ENCODE measurements at places on chromosomes 7 and 10.

DNA sequence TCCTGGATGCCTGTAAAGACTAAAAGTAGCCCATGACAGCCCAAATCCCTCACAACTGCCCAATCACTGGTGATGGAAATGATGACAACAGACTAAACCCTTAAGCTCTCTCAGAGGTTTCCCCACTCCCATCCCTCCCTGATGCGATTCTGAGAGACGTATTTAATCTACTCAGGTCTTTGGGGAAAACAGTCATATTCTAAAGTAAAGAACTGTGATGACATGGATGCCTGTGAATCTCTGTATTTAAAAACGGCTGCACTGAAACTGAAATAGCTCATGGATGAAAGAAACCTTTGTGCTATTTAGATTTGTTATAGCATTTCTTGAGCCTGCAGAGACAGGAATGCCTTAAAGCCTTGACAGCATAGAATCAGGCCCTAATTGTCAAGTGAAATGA, 28.5 kb downstream of the VPS41 start:
- DNase-seq, result no peak

DNA sequence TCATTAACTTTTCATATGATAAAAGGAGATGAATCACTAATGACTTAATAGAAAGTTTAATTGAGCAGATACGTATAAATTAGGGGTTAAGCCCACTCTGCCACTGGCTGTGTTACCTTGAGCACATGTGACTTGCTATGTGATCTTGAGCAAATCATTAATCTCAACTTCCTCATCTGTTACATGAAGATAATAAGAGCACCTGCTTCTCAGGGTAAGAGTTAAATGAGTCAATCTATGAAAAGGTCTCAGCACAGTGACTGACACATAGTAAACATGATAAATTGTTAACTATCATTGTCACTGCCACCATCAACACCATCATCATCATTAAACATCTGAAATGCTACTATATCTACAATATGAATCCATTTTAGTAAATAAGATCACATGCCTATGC, 110.8 kb downstream of the TPK1 start:
- DNase-seq, result no peak

DNA sequence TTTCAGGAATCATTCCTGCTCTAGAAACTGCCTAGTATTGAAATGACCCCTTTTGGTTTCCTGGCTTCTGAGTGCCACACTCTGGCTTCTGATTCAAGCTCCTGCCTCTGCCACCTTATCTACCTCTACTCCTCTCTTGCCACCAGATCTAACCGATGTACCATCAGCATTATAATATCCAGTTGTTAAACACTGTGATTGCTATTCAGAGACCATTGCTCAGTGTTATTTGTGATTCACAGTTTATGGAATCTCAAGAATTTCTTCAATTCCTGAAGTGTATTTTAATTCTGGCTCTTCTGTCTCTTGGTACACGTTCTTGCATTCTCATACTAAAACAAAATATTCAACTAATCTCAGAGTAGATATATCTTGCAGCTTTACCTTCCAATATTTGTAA, 88.7 kb downstream of the DYNC1I1 start:
- no peak for DNase-seq

DNA sequence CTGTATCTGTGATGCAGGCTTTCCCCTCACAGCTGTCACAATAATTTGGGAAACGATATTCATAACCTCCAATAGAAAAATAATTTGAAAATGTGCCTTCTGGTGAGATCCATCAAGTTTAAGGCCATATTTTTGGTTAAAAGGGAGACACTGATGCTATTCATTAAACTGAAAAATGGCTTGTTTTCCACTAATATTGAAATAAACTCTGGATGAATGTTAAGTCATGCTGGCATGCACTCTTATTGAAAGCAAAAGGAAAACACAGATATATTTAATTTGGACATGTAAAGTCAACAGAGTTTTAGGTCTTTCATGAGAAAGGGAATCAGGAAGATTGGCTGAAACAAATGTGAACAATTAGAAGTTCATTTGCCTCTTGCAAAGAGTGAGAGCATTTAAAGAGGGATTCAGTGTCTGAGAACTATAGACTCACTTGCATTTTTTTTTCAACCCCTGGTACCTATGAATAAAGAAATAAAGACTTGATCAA, 879.2 kb downstream of the LRMDA start:
- no peak for DNase-seq

DNA sequence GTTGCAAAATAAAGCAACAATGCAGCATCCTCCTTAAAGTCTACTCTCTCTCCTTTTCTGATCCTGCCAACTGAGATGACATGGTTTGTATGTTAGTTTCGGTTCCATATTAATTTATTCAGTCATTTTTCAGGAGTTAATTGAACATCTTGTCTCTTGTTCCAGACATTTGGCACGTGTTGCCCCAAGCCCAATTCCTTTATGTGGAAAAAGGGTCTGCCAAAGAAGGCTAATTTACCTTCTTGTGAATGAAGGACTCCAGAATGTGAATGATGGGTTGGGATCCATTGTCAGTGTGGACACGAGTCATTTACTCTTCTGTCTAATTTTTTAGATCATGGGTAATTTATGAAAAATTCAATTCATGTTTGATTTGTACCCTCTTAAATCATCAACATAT, 350.9 kb upstream of the LRGUK start:
- DNase-seq, result no peak

GRCh38 chr10:130222381-130222780, 86.2 kb downstream of the GLRX3 start:
- no peak for DNase-seq

GRCh38 chr10:1156921-1157614, 100.9 kb downstream of the WDR37 start:
- DNase-seq, result no peak

DNA sequence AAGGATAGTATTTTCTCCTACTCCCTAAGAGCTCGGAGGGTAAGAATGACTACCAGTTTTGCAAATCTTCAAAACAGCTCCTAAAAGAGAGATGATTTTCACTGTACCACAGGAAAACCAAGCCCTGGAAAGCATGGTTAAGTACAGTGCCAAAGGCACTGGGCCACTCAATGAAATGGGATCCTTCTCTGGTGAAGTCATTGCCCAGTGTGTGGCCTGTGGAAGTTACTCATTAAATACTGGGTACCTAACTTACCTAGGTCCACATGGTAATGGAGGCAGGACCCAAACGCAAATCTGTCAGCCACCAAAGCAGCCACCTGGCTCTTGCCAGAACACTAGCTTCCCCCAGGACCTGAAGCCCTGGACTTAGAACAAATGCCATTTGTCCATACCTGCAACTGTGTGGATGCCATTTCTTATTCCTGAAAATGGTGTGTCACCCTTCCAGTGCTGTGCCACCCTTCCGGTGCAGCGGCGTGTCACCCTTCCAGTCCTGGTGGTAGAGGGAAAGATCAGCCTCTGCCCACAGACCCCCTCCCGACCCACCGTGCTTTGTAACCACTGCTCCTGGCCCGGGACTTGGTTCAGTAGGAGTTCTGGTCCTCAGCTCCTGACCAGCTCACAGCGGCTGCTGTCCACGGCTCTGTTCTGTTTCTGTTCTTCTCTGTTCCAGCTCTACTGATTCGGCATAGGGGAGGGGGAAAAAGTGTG, 659.2 kb downstream of the SDK1 start:
- DNase-seq, result no peak

DNA sequence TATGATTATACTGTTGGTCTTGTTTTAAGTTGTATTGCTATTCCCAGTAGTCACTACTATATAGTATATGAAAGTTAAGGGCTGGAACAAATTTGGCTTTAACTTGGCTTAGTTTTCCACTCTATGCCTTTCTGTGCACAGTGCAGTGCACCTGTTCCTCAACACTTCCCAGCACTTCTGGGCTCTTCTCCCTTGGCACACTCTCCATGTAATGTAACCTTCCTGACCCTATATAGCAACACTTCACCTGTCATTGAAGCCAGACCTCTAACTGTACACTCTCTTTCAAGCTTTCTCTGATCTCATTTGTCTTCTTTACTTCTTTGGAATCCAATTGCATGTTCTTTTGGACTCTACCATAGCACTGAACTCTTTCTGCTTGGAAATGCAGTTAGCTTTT, 83.9 kb upstream of the SMIM30 start:
- no peak for DNase-seq

DNA sequence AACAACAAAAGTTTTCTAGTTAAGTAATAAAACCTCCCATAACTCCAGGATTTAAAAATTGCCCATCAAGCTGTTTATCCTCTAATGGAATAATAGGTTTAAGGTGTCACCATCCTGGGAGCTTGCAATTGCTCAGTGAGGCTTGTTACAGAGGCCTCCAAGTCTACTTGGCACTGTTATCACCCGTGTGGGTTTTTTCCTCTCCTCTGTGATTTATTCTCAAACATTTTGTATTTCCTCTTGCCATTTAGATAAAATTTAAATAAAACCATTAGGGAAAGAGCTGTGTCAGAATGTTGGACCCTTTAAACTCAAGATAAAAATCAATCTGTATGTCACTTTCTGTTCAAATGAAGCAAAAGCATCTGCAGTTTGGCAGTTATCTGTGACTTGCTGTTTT, 202.6 kb downstream of the GALNT17 start:
- no peak for DNase-seq

- DNase-seq, result no peak
Measured at GRCh38 chr7:55472928-55473725, 99.2 kb downstream of the VOPP1 start.

DNA sequence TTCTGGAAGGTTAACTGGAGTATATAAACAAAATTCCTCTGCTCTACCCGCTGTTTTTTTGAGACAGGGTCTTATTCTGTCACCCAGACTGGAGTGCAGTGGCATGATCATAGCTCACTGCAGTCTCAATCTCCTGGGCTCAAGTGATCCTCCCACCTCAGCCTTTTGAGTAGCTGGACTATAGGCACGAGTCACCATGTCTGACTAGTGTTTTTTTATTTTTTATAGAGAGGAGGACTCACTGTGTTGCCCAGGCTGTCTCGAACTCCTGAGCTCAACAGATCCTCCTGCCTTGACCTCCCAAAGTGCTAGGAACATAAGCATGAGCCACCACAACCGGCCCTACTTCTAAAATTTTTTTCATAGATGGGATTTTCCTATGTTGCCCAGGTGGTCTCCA, 2.2 kb downstream of the RAB18 start:
- no peak for DNase-seq

DNA sequence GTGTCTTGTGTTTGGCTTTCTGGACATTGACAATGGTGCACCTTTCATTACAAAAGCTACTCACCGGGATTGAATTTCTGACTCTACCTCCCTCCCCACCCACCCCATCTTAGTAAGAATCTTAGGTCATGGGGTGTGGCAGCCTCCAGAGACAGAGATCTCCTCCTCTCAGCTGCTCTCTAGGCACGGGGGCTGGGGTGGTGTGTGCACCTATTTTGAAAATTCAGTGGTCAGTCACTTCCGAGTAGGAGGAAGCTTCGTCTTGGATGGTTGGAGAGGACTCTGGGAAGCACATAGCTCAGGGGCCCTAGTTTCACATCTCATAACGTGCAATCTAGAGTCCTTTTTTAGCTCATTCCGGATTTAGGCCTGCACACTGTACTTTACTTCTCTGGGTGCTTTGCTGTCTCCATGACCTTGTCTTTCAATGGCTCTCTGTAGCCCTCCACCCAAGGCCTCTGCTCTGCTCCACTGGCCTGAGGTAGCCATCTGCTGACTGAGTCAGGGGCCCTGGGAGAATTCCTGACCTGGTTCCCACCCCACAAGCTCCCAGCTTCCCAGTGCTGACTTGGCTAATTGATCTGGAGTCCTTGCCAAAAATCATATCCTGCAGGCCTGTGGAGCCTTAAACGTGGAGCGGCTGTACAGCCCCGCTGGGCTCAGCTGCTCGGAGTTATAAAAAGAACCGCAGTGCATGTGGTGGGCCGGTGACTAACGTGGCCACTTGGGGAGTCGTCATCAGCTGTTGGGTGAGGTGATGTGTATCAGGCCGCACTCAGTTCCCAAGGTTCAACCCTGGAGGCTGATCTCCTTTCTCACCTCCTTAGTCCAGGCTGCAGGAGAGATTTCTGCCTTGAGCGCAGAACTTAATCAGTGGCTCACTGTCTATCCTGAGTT, 19.3 kb upstream of the ADAMTS14 start:
- DNase-seq, result no peak

GRCh38 chr7:124713086-124713485, 52.5 kb downstream of the GPR37 start:
- no peak for DNase-seq

DNA sequence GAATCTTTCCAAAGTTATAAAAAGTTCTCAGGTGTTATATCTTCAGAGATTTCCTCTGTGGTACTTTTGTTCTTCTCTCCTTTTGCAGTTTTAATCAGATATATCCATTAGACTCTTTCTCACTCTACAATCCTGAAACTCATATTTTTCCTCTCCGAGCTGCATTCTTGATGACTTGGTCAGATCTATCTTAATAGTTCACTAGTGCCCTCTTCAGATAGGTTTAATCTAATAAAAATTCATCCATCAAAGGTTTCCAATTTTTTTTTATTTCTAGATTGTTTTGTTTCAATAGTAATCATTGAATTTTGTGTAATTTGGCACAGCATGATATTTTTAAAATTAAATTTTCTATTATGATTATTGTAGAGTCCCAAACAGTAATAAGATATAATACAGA, 21.8 kb upstream of the DGKB start:
- DNase-seq, result no peak

DNA sequence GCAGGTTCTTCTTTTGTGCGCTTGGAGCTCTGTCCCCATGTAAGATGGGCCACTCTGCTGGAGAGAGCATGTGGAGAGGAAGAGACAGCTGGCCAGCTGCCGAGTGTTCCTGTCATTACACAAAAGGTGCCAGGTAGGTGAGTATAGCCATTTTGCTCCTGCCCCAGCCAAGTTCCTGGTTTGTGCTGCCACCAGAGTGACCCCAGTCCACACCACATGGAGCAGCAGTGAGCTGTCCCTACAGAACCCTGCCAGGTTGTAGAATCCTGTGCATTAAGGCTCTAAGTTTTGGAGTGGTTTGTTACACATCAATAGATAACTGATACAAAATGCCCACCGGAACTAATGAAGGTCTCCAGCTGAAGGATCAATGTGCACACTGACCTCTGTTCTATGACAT, 84.6 kb upstream of the GHITM start:
- DNase-seq, result no peak

GRCh38 chr7:30278376-30278775, 6.0 kb upstream of the ZNRF2 start:
- DNase-seq, result no peak

- DNase-seq, result no peak
Measured at GRCh38 chr10:131266936-131267813, 44.3 kb downstream of the TCERG1L start.

DNA sequence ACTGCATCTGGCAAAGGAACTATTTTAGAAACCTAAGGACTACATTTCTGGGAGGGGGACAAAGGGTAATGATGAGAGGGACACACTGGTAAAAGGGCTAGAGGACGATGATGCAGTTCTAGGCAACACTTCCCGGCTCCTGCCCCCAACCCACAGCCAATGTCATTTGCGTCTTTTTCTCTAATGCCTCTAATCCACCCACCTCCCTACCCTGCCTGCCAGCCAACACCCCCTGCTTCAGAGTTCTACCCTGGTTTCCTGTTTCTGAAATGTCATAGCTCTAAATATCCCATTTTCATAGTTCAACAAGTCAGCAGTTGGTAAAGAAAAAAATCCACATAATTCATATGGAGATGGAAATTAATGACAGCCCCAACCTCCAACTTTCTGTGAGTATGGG, 79.0 kb downstream of the KIAA1549 start:
- no peak for DNase-seq

GRCh38 chr10:102675666-102676533, 31.6 kb downstream of the TRIM8 start:
- DNase-seq, result no peak
